Kasumi-1 (cell line): ENCODE measurements at places on chromosomes 3 and 15.

- DNase-seq: no peak
These were observed 149.1 kb downstream of the TJP1 start for GRCh38 chr15:29672923-29673809.

DNA sequence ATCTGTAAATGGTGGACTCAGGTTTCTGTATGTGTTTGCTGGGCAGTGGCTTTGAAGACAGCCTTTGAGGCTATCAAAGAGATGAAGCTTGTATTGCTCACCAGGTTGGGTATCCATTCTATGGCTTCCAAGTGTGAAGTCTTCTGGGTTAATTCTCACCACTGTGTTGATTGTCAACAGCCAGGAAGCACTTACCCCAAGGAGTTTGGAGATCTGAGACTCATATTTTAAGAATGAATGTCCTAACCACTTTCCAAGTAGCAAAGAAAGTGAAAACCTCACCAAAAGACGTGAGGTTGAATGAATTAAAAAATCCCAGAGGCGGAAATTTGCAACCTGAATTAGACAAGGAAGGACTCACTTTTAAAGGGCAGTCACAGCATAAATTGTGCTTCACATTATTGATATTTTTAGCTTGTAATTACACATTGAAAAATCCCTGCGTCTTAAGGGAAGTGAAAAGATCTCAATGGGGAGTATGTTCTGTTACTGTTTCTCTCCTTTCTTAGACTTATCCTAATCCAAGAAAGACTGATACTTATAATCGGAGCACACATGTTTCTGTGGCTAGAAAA lies 304.0 kb upstream of the TPRG1 start:
- no peak for DNase-seq

GRCh38 chr15:38626443-38627050 lies 61.9 kb upstream of the RASGRP1 start:
- no peak for DNase-seq

DNA sequence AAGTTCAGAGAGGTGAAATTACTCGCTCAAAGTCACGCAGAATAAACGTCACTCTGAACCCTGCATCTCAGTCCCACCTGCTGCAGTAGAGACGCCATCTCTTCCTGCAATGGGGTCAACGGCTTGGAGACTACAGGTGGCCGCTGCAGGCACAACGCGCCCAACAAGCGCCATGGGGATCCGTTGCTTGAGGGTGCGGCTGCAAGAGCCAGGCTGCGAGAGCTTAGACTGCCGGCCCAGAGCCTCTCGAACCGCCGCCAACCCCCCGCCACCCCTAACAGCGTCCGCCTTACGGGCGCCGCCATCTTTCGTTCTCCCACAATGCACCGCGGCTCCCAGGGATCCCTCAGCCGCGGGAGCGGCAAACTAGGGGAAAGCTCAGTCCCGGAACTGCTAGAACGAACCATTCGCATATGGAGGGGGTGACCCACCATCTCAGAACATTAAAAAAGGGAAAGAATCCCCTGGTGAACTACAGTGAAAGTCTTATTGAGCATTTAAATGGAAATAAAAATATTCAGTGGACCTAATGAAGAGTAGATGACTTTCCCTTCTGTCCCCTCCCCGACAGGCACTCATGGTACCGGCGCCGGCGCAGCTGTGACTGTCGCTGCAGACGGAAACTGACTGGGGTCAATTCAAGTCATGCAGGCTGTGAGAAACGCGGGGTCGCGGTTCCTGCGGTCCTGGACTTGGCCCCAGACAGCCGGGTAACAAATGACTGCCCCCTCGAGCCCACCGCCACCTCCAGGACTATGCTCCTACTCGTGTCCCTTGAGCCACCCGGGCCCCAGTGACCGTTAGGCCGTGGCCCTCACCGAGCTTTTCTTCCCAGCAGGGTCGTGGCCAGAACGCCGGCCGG lies at the start of the genes MRPL46 and MRPS11:
MRPL46 (minus strand) TSS at position 316 of the 862 bp plus-strand sequence; CDS start at position 305, 11 bp downstream.
MRPS11 (plus strand) TSS at position 636 of the 862 bp plus-strand sequence; CDS start at position 646, 10 bp downstream.
- DNase-seq: peak; percentile 94

DNA sequence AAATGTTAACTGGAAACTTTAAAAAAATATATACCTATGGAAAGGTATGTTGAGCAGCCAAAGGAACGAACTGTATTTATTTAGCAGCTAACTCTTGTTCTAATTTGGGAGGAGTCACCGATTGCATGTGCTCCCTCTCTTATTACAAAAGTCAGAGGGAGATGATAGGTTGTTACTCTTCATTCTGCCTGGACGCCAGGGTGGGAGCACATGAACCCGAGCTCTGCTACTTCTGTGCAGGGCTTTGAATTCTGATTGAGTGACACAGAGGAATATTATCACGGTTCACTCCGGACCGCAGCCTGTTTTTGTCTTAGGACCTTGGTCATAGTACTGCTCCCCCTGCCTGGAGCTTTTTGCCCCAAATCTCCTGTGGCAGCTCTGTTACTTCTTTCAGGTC lies 36.9 kb upstream of the LRIG1 start:
- no peak for DNase-seq

- DNase-seq: no peak
These were observed 35.2 kb upstream of the TF start for GRCh38 chr3:133711013-133711412.

GRCh38 chr15:80701676-80702311 lies 6.7 kb downstream of the ABHD17C start:
- DNase-seq: no peak
